ENCODE measurements at places on chromosomes 1 and 21.

- no peak for DNase-seq
Observed at GRCh38 chr1:40391688-40392145, 18.2 kb downstream of the SMAP2 start.

DNA sequence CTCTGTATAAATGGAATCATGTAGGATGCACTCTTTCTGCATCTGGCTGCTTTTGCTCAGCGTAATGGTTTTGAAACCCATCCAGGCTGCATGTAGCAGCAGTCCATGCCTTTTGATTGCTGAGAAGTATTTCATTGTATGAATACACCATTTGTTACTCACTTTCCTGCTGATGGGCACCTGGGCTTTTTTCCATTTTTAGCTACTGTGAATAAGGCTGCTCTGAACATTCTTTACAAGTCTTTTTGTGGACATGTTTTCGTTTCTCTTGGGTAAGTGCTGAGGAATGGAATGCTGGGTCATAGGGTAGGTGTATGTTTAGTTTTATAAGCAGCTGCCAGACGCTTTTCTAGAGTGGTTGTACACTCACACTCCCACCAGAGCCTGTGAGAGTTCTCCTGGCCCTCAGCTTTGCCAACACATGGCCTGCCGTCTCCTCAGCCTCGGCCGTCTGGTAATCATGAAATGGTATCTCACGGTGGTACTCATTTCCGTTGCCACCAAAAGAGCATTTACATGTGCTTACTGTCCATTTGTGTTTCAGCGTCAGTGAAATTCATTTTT lies 22.7 kb downstream of the SLX9 start:
- DNase-seq = no peak

DNA sequence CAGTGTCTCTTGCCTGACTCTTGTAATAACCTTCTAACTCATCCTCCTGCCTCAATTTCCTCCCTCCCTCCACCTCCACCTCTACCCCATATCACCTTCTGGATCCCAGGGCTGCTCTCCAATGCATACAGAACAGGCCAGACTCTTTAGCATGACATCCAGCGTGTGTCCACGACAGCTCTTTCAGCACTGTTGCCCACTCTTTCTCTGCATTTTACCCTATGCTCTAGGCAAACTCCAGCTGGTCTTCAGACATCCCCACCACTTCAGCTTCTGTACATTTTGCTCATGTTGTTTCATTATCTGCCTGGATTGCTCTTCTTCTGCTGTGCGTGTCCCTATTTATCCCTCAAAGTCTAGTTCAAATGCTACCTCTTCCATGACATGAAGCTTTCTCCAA lies 4.8 kb downstream of the INKA2 start:
- DNase-seq = no peak

- DNase-seq = no peak
Observed at GRCh38 chr1:77831976-77832711, 52.7 kb downstream of the MIGA1 start.
